Hindlimb muscle (tissue), 1 donor: ENCODE measurements at places on chromosomes 1 and 21.

- DNase-seq, result no peak
Measured at GRCh38 chr1:41435570-41436178, 48.8 kb downstream of the EDN2 start.

GRCh38 chr1:109984190-109984455 is 442 bp upstream of the AHCYL1 start:
- DNase-seq, result no peak

DNA sequence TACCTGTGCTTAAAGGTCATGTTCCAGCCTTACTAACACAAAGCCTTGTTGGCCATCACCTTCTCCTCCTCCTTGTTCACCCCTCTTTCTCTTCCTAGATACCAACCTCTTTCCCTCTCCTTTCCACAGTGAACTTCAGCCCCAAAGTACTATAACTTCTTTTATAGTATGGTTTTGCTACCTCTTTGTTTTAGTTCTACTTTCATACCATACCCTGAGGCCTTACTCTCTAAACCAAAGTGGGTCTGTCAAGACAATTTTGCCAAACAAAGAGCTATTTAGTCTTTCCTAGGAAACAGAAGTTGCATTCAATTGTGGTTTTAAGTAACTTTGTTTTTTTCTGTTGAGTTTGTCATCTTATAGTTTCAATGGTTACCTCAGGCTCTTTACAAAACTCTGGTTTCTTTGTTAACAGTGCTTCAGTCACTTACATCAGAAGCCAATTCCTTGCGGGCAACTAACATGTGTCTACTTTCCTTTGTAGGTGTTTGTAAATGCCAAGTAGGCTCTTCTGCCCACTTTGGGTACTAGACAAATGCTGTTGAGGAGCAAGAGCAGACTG is 623.9 kb upstream of the PKN2 start:
- no peak for DNase-seq

- no peak for DNase-seq
Measured at GRCh38 chr1:146001709-146002108, 5.3 kb upstream of the TXNIP start.

DNA sequence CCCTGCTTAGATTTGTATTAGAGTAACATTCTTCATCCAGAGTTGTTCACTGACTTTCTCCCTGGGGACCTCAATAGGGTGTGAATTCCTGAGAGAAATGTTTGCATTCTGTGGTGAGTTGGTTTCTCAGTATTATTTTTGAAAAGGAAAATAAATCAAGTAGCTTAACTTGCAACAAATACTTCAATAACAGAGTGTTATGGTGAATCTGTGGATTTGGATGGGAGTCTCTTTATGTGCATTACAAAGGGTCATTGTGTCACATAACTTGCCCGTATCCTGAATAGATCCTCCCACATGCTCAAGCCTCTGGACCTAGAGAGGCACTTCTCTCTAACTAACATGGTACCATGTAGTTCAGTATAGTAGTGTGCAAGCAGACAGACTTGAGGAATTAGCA is 68.4 kb upstream of the IPO9 start:
- no peak for DNase-seq

DNA sequence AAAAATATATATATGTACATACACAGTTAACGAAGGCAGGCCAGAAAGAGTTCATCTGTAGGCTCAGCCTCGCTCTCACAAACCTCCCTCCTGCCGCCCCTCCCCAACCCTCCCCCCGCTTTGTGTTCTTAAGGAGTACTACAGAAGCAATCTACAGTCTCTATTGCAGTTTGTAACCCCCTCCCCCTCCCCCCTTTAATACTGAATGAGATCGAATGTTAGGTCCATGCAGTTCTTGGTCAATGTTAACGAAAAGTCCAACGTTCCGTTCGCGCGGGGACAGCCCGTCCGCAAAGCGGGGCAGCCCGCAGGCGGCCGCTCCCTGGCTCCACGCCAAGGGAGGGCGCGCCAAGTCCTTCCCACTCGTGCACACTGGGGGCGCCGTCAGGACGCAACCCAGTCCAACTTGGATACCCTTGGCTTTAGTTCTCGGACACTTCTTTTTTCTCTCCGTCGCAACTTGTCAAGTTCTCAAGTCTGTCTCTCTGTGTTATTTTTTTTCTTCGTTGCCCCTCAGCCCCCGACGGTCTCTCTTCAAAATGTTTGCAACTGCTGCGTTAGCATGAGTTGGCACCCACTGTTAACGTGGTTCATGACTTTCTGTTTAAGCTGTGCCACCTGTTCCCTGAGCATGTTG is 2.2 kb downstream of the JUN start:
- peak; percentile 85 for DNase-seq

- DNase-seq, result no peak
Measured at GRCh38 chr1:205965036-205965884, 22.0 kb upstream of the SLC26A9 start.

- no peak for DNase-seq
Measured at GRCh38 chr1:66788231-66788939, 12.7 kb downstream of the INSL5 start.

DNA sequence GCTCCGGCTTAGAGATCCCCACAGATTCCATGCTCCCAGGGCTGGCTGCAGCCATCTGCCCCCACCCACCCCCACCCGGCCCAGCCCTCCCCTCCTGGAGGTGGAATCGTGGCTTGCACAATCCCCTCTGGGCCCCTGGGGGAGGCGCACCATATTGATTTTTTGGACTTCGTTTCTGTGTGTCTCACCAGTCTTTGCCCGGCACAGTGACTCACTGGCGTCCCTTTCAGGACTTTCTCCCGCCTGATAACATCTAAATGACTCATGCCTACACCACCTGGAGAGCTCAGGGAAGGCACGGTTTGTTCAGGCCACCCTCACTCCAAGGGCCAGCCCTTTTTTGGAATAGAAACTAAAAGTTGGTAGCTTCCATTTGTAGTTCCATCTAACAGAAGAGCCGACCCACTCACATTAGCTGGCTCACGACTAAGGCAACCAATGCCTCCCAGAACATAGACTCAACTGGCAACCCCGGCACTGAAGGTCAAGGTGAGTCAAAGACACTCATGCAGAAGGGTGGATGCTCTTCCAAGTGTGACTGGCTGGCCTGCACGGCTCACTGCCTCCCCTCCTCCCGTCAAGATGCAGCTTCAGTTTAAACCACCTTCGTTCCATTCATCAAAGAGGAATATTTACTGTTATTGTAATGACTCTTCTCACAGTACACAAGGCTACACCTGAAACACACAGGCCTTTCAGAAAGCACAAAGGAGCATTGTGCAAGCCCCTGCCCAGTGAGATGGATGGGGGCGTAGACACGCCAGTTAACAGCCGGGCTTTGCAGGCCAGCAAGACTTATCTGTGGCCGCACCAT is 18.1 kb upstream of the ETS2 start:
- no peak for DNase-seq

GRCh38 chr1:154263465-154264332 is 8.7 kb upstream of the HAX1 start:
- DNase-seq, result no peak

GRCh38 chr21:31873696-31874599 is 1.1 kb downstream of the HUNK start:
- DNase-seq, result peak; percentile 75

DNA sequence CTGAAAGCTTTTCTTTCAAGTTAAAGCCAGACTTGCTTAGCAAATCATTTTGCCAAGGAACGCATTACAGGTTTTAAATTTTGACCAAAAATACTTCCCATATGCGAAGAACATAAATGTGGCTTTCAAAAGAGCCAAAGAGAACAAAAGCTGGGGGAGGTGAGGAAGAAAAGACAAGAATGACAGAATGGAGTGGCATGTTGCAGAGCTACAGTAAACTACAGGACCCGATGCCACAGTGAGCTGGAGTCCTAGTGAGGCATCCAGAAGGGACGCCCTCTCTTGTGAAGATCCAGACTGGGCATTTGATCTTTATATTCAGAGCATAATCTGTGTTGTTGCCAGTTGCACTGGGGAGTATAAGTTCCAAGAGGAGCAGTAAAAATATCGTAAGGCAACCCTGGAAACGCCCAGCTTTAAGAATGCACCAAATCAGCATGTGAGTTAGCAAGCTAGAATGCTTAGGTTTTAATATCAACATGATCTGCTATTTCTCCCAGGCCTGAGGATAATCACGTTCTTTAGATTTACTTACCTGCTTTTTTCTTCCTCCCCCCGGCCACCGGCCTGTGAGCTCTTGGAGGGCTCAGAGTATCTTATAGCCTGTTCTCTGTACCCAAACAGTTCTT is 48.4 kb upstream of the HOOK1 start:
- no peak for DNase-seq

GRCh38 chr1:208393826-208394225 is 149.6 kb upstream of the PLXNA2 start:
- DNase-seq, result no peak

DNA sequence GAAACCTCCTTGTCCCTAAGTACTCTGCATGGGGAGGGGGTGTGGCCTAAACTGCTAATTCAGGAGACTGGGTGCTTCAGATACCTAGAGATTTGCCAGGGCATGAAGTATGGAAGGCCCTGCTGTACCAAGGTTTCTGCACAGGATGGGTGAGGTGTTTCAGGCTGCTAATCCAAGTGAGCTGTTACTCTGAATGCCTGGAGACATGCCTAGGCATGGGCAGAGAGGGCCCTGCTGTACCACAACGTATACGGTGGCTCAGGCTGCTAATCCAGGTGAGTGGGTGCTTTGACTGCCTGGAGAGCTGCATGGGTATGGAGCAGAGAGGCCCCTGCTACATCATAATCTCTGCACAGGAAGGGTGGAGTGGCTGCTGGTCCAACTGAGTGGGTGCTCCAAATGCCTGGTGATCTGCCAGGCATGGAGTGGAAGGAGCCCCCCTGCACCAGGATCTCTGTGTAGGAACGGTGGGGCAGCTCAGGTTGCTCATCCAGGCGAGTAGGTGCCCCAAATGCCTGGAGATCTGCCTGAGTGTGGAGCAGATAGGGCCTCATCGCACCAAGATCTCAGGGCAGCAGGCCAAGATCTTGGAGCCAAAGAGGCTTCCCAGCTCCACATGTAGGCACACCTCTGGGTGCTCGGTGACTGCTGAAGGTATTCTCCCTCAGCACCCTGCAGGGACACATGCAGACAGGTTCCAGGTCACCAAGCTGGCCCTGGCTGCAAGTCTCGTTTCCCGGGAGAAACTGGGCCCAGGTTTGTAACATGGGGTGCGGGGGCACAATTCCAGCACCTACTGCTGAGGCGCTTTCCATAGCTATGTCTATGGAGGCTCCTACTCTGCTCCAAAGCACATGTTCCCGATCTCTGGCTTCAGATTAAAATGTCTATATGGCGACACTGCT is 252.5 kb upstream of the PLXNA2 start:
- DNase-seq, result no peak

DNA sequence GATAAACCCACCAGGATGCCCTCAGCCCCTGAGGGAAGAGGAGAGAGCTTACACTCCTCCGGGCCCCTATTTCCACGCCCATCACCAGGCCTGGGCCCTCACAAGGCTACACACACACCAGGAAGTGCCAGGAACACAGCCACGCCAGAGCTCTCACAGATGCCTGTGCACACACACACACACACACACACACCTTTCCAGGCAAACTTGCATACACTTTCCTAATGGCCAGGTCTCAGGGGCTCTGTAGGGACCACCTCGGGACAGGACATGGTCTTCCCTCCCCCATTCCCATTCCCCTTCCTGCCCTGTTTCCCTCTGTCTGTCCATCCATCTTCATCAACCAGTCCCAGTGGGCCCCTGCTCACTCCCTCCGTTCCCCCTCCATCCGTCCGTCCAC is 9.7 kb upstream of the EPHA2 start:
- no peak for DNase-seq

DNA sequence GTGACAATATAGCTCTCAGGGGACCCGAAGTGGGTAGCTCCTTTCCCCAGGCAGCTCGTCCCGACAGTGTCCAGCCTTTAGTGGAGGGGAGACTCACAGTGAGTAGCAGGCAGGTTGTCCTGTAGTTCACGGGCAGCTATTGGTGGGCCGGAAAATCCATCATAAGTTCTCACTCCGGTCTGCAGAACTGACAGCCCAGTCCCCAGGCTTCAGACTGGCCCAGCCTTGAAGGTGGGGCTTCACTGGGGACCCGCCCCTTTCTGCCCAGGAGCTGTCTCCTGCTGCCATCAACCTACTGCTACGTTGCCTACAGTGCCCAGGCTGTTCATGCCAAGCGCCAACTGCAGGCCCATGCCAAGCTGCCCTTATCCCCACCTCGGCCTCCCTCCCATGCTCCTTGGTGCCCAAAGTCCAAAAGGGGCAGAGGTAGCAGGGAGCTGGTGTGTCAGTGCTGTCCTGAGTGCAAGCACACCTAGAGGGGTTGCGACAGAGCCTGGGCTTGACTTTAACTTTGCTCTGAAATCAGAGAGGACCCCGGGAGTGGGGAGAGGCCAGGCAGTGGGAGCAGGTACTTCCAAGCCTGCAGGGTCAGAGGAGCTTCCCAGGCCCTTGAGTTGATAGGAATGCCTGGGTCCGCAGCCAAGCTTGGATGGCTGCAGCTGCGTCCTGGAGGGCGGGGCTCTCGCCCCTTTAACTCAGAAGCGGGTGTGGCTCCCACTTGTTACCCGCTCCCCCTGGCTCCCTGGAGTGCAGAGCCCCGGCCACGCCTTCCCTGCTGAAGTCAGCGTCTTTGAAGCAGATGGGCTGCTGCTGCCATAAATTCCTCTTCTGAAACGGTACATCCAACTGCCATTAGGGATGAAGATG is 1144.3 kb upstream of the NCAM2 start:
- DNase-seq, result peak; percentile 4

GRCh38 chr1:14605945-14606344 is 7.5 kb downstream of the KAZN start:
- DNase-seq, result no peak

DNA sequence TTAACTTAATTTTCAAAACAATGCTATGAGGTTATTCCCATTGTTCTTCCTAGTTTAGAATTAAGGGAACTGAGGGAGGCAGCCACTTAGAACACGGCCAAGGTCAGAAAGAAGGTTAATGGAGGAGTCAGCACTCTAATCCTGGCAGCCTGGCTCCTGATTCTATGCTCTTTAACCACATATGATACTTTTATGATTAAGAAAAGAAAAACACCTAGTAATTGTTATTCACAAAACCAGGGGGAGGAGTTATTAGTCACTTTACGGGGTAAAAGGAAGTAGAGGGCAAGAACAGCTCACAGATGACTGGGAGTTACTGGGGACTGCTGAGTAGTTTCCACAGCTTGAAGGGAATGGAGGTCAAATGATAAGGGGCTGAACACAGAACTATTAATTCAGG is 38.6 kb downstream of the GADD45A start:
- no peak for DNase-seq

DNA sequence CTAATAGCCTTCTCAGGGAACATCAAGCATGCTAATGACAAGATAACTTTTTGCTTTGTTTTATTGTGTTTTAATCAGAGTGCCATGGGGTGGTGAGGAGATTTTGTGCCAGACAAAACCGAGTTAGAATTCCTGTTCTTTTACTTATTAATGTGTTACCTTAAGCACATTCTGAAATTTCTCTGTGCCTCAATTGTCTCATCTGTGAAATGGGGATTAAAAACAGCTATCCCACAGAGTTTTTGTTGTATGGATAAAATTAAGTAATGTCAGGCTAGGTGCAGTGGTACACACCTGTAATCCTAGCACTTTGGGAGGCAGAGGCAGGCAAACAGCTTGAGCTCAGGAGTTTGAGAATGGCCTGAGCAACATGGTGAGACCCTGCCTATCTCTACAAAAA is 138.0 kb downstream of the PROX1 start:
- no peak for DNase-seq
